ENCODE measurements at places on chromosomes 12 and 14.

DNA sequence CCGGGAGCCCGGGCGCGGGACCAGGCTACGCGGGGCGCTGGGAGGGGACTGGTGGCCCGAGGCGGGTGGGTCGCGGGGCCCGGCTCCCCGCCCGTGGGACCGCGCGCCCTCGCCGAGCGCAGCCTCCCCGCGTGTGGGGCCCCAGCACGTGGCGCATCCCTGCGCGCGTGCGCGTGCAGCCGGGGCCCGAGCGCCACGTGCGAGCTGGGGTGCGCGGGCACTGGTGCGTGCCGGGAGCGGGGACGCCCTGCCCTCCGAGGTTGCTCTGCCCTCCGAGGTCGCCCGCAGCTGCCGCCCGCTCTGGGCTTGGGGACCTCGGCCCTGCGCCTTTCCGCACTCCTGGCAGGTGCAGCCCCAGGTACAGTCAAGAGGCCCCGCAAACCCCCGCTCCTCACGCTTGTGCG lies 365 bp upstream of the CCDC88C start:
- no peak for DNase-seq

- no peak for DNase-seq
These were observed 115.9 kb downstream of the DERA start for GRCh38 chr12:16027002-16027401.

GRCh38 chr12:46470975-46471374 lies 98.4 kb upstream of the SLC38A2 start:
- DNase-seq = no peak

GRCh38 chr12:90355711-90356355 lies 599.1 kb downstream of the CCER1 start:
- peak; percentile 3 for DNase-seq

DNA sequence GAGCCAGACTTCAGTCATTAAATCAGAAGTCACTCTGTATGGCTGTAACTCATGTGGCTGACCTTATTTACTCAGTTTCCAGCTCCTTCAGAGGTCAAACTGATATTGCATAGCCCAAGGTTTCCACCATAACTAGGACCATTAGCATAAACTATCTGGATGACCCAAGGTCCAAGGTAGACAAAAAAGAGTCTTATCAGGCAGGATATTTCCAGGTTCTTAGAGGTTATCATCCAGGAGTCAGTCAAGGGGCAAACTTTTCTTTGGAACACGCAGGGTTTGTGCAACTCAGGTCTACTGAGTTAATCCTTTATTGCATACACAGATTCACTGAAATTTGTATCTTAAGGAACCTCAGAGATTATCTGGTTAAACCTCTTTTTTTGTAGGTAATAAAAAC lies 66.5 kb downstream of the AVPR1A start:
- no peak for DNase-seq
